ENCODE measurements at places on chromosomes 12 and 14.

- peak; percentile 54 for ATAC-seq
Observed at GRCh38 chr12:124993626-124994436, at the start of gene BRI3BP. Gene BRI3BP, plus strand, starts transcription at chr12:124993645. Its CDS starts 146 bp downstream, at chr12:124993791.

GRCh38 chr14:106141242-106142220, 615.1 kb downstream of the TMEM121 start:
- no peak for ATAC-seq

- ATAC-seq, result no peak
Observed at GRCh38 chr12:44542716-44543115, 333.4 kb downstream of the NELL2 start.

GRCh38 chr14:52061390-52061789, 7.5 kb downstream of the NID2 start:
- no peak for ATAC-seq

DNA sequence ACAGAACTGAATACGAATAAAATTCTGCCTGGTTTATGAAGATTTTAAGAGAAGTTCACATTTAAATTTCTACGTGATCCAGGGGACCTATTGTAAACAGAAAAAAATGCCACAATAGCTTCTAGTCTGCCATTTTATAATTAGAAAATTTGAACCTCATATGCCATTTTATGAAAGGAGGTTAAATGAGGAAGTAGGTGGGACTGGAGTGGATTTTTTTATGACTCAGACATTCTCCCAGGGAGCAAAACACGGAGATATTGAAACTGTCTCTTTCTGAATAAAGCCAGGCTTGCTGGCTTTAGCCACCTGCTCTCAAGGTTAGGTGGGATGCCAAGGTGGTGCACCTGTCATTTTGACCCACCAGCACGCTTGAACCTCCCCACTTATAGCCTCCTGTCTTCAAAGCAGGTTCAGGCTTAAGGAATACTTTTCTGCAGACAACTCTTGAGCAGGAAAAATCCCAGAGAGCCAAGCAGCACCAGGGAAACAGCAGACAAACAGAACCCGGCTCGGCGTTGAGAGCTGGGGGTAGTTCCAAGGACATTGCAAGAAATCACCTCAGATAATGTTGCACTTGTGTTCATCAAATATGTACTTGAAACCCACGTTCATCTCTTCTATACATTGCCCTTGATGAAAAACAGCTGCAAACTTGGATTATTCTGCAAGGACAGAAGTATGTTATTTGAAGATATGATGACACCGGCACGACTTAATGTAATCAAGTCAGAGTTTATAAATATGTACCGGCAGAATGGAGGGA, 203.7 kb downstream of the PPM1H start:
- no peak for ATAC-seq

DNA sequence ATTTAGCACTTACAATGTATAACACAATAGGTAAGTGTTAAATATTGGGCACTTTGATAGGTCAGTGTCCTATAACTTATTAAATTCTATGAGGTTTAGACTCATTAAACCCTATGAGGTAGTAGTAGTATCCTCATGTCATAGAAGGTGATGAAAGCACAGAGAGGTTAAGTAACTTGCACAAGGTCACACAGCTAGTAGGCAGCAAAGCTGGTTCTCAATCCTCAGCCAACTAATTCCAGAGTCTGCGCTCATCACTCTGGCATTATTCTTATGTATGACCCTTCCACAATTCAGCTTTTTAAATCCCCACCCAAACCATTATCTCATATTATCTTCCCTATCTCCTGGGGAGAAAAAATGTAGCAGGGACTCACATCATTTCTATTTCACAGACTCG, 141.1 kb downstream of the KSR2 start:
- no peak for ATAC-seq

DNA sequence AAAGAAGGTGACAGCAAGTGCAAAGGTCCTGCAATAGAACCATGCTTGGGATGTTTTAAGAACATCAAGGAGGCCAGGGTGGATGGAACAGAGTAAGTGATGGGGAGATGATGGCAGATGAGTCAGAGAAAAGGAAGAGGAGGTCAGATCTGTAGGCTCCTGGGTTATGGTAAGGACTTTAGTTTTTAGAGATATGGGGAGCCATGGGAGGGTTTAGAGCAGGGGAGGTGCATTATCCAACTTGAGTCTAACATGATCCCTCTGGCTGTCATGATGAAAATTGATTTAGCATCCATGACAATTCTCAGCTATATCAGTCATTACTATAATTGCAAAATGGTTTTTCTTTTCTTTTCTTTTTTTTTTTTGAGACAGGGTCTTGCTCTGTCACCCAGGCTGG, 7.3 kb upstream of the PLBD2 start:
- ATAC-seq, result no peak

GRCh38 chr14:28676479-28676878, 90.1 kb upstream of the FOXG1 start:
- ATAC-seq, result peak; percentile 40

- no peak for ATAC-seq
Observed at GRCh38 chr12:57159311-57159710, 11.9 kb upstream of the LRP1-AS start.

DNA sequence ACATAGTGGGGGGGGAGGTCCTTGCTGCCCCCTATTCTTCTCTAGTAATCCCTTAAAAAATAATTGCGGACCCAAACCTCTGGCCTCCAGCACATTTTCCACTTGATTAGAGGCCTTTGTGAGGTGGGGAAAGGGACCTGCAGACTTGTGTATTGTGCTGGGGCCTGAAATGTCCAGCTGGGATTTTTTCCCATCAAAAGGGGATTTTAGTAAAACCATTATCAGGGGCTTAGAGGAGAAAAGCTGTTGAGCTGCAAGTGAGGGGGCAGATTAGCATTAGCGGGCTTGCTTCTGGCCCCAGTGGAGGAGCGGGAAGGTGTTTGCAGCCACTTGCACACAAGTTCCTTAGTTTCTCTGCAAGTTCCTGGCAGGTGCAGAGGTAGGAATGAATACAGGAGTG, 13.9 kb downstream of the FBXL14 start:
- no peak for ATAC-seq

DNA sequence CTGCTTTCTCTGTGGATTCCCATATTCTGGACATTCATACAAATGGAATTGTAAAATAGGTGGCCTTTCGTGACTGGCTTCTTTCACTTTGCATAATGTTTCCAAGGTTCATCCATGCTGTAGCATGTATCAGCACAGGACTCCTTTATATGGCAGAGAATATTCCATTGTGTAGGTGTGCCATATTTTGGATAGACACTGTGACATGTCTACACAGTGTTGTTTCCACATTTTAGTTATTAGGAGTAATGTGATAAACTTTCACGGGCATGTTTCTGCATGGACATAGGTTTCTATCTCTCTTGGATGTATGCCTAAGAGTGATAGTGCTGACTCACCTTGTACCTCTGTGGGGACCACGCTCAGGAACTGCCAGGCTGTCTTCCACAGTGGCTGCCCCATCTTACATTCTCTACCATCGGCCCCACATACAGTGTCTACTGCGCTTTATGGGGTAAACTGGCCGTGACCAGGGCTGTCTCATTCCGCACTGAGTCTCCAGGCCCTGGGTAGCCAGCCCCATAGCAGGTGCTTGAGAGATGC, 7.1 kb upstream of the KRT84 start:
- no peak for ATAC-seq

GRCh38 chr12:48988030-48988649, 10.0 kb downstream of the WNT1 start:
- peak; percentile 88 for ATAC-seq

DNA sequence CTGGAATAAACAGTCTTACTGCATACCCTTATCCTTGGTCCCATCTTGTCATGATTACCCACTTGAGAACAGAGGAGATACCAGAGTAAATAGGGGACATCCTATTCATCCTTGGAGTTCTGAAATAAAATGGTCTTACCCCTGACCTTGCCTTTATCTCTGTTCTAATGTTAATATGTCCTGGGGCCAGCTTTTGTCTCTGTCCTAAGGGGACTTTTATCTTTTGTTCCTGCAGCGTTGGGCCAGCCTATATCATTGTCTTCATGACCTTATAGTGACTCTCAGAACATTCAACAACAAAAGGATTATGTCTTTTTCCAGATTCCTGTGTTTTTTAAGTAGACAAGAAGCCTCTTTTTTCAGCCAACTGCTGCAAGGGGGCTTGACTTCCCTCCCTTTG, 1057.5 kb downstream of the LRFN5 start:
- ATAC-seq, result no peak

GRCh38 chr12:5258926-5259325, 173.0 kb upstream of the NTF3 start:
- no peak for ATAC-seq

GRCh38 chr12:38761636-38762342, 143.6 kb downstream of the CPNE8 start:
- no peak for ATAC-seq

- no peak for ATAC-seq
Observed at GRCh38 chr14:95044463-95045105, 112.7 kb downstream of the DICER1 start.

GRCh38 chr12:89566615-89567014, 40.8 kb upstream of the POC1B start:
- ATAC-seq, result peak; percentile 80

DNA sequence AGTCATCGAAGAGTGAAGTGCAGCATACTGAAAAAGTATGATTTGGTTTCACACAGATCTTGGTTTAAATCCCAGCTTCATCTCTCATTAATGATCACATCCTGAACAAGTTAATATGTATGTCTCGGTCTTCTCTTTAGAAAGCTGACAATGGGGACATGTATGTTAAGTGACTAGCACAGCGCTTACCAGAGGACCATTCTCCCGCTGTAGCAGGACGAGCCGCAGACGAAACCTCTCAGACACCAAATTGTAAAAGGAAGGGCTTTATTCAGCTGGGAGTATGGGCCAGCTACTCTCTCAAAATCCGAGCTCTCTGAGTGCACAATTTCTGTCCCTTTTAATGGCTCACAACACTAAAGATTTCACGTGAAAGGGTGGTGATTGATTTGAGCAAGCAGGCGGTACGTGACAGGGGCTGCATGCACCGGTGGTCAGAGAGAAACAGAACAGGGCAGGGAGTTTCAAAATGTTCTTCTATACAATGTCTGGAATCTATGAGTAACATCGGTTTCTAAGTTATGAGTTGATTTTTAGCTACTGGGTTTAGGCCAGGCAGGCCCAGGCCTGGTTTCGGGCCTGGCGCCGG, 682.4 kb downstream of the DIO2 start:
- no peak for ATAC-seq

DNA sequence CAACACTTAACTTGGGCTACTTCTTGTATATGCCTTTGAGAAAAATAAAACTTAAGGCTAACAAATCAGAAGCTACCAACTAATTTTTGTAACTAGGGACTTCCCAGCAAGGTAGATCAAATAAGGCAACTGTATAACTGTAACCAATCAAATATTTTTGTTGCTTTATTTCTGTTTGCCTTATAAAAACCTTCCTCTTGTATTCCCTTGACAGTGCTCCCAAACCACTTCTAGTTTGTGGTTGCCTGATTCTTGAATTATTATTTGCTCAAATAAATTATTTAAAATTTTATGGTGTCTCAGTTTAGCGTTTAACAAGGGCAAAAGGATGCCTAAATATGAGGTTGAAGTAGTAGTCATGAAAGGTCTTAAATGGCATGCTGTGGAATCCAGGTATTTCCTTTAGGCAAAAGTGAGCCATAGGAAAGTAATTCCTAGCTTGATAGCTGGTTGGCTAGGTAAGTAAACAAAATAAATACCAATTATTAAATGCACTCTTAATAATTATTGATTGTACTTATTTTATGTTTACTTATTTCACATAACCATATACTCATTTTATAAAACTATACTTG, 632.6 kb downstream of the RPL10L start:
- ATAC-seq, result no peak

DNA sequence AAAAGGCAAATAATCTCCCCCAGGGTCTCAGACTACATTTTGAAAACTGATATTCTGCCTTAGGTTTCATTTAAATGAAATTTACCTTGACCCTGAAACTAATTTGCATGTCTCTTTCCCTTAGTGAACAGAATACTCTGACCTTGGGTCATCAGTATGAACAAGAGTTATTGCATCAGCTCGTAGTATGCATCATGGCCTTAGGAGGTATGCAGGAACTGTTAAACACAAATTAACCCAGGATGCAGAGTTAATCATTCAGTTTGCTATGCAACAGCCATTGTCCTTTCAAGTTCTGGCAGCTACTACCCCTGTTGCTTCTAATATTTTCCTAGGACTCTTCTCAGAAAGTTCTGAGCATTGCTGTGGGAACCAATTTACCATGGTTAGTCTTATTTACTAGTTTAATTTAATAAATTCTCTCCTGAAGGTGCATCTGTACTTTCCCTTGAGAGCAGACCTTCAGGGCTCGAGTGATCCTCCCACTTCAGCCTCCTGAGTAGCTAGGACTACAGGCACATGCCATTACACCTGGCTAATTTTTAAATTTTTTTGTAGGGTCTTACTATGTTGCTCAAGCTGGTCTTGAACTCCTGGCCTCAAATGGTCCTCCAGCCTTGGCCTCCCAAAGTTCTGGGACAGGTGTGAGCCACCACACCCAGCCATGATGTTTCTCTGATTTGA, 126.7 kb downstream of the TTC6 start:
- no peak for ATAC-seq

DNA sequence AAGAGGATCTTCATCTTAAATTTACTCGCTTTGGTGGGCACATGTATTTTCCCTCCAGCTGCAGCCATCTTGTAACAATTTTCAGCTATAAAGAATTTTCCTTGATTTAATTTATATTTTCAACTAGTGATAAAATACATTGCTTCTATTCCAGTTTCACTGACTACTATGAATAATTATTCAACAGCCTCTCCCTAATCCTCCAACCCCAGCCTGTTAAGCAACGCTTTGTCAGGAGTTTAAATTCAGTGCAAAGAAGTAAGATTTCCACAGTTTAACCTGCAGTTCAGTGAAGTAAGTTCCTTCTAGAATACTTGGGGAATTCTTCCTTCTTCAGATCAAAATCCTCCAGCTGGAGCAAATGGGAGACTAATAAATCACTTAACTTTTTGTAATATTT, 180.2 kb downstream of the MSRB3 start:
- ATAC-seq, result no peak

- no peak for ATAC-seq
Observed at GRCh38 chr12:107767466-107767865, 6.5 kb upstream of the PRDM4 start.

GRCh38 chr14:94157197-94157596, 16.9 kb upstream of the PPP4R4 start:
- ATAC-seq, result peak; percentile 70

DNA sequence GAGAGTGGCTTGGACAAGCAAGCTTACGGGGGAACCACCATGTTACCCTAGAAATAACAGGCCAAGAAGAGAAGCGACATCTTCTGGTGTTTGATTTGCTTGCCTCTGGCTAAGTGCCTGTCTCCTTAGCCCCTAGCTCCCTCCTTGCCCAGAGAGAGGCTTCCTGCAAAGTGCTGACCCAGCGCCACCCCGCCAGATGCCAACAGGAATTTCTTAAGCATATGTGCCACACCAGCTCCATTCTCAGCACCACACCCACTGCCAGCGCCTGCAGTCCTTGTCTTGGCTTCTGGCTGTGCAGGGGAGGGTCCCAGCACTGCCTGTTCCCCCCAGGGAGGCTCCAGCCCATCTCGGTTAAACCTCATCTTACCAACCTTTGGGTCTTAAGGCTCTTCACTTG, 74.2 kb upstream of the NCOR2 start:
- ATAC-seq, result no peak

Measured in activated T-helper 17 cell treated with anti-CD3 and anti-CD28 coated beads, Interleukin-2, amount 50 U/mL, for 72 hours (primary cell).